GM12878 (cell line): ENCODE measurements at places on chromosomes 12 and 14.

DNA sequence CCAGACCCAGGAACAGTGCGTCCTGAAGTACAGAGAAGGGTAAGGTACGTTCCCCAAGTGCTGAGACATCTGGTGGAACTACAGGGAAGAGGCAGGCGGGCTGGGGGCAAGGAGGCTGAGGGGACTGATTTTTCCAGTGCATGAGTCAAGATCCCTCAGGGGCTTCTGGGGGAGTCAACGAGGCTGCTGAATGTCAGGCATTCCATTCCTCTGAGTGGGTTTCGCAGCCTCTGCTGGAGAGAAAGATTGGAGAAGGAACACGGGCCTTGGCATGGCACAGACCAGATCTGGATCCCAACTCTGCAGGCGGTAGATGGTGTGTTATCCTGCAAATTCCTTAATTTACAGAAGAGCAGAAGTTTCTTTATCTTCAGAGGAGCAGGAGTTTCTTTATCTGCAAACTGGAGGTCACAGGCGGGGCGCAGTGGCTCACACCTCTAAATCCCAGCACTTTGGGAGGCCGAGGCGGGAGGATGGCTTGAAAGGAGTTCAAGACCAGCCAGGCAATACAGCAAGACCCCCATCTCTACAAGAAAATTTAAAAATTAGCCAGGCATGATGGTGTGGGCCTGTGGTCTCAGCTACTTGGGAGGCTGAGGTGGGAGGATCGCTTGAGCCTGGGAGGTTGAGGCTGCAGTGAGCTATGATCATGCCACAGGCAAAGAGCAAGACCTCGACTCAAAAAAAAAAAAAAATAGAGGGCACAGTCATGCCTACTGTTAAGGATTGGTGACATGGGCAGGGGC is 132.6 kb upstream of the MAP1LC3B2 start:
- DNase-seq, result no peak

DNA sequence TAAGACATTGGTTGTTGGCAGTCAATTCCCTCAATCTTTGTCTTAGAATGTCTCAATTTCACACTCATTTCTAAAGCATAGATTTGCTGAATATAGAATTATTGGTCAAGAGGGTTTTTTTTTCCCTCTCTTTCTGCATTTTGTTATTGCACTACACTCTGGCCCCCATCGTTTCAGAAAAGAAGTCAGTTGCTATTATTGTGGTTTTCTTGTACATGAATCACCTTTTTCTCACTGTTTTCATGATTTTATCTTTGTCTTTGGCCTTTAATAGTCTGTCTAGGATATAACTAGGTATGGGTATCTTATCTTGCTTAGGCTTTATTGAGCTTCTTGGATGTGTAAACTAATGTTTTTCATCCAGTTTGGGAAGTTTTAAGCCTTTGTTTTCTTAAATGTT is 194.3 kb upstream of the DAAM1 start:
- DNase-seq, result no peak

DNA sequence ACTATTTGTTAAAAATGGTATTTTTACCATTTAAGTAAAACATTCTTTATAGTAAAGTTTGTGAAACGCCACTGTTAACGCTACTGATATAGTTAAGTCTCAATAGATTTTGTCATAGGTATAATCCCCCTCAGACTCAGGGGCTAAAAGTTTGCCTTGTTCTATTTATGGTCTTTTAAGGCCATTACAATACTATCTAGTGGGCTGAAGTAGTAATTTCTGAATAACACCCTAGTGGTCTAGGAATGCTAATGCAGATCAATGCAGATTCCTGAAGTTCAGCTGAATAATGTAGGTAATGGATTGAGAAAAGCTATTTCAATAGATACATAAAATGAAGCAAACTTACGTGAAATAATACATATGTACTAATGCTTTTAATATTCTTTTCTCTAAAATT is 989.3 kb upstream of the NOVA1 start:
- DNase-seq, result no peak

GRCh38 chr14:88870777-88871176 is 46.3 kb downstream of the TTC8 start:
- DNase-seq, result no peak

DNA sequence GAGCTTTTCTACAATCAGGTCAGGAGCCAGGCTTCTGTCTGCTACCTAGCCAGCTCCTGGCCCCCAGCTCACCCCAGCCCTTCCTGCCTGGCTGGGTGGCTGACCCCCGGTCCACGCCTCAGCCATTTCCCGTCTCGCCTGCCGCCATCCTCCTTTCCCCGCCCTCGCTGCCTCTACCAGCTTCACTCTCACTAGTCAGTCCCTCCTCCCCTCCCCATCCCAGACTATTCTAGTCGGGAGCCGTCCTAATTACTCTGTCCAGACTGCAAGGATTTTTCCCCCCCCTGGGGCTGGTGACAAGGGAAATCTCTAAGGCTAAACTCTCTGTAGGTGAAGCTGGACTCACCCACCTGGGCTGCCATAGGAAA is 825 bp downstream of the DHH start:
- DNase-seq, result no peak

DNA sequence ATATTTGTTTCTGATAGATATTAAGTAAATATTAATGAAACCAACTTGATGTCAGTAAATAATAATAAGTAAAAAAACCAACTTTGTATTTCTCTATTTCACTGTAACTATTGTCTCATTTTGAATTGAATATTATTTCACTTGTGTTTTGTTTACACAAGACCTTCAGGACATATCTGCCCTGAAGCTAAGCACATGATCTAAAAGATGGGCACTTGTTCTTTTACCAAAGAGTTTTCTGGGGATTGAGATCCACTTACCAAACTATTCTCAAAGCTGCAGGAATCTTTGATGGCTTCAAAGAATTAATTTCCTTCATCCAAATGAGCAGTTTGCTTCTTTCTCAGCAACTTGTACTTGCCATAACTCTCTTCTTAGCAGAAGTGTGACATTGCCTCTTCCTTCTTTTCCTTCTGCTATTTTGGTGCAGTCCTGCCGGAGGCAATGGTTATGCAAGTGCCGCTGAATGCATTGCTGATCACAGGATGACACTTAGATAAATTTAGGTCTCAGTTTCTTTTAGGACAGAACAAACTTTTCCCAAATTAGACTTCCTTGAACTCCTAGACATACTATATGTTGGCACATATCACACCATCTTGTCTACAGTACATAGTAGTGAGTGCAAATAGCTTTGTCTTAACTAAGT is 9.2 kb downstream of the FAR2 start:
- no peak for DNase-seq

DNA sequence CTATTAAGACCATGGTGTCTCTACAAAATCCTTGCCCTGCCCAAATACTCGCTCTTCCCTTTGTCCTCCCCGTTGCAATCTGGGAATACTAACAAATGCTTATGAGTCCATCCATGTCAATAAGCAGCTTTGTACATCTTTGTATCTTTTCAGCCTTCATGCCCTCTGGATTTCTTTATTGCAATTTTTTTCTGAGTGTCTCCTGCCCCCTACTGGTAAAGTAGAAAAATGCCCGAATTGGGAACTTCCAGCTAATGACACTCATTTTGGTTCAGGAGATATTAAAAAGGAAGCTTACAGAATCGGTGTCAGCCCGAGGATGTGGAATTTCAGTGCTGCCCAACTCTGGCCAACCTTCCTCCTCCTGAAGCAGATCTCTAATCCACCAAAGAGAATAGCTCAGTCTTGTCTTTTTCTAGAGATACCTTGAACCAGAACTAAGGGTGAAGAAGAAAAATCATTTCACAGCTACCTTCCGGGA is 46.0 kb downstream of the SH2B3 start:
- DNase-seq, result no peak

- DNase-seq, result no peak
Measured at GRCh38 chr12:76698316-76698715, 65.6 kb upstream of the ZDHHC17 start.

- DNase-seq, result no peak
Measured at GRCh38 chr12:77349689-77350370, 284.5 kb upstream of the E2F7 start.

- DNase-seq, result no peak
Measured at GRCh38 chr14:95770777-95771176, 56.9 kb upstream of the TCL1A start.

GRCh38 chr12:124370851-124371250 is 76.0 kb downstream of the RFLNA start:
- no peak for DNase-seq

DNA sequence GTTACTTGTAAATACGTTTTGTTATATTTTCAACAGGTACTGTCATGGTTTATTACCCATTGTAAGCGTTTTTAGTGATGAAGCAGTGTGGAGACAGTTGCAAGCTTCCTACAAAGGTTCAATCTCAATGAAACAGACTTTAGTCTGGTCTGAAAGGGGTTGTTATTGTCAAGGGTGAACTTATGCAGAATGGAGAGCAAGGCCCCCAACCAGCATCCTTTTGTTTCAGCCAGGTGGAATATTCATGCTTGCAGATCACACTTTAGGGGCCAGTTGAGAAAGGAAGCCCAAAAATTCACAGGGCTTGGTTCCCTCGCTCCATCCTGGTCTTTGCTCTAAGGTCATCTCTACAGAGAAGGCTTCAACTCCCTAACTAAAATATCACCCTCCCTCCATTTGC is 103.7 kb downstream of the PRICKLE1 start:
- DNase-seq, result no peak

DNA sequence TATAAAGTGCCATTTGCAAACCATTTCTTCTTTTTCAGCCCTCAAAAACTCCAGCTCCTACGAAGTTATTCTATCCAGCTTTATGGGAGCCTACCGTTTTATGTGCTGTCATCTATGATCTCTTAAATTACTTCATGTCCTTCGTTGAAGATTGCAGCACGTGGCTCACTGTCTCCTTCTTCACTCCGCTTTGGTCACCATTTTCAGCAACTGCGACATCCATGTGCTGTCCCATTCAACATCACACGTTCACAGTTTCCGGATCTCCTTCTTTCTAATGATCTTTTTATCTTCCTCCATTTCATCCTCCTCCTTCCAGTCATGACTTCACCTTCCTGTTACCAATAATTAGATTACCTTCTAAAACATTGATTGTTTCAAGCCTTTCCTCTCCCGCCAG is 143.3 kb upstream of the KRAS start:
- DNase-seq, result no peak

DNA sequence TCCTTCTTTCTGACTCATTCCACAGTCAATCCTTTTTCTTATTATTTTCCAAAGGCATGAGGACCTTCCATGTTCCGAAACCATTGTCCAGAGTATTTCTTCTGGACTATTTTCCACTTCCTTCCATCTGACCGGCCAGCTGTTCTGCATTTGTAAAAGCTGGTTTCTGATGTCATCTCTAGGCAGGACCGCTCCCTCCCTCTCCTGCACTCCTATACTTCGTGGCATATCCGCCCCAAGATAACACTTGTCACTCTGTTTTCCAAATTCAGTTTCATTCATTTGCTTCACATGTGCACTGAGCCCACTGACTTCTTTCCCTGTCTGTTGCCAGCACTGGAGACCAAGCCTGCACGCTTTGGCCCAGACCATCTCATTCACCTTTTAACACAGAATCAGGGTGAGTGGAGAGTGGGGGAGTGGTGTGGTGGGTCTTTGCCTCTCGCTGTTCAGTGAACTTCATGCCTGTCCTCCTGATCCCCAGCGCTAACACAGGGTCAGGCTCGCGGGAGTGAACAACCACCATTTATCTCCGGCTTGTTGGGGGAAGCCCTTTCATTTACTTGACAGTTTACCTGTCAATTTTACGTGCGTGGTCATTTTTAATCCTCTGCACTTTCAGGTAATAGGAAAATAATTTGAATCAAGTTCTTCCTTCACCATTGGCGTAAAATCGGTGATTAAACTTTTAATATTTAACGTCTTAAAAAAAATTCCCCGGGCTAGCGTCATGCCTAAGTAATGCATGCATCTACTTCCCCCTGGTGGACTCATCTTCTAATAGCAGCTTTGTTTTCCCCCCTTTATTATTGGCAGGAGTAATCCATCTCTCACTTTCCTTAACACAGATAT is 52.5 kb downstream of the C12orf75 start:
- DNase-seq, result peak; percentile 17
